Tibial nerve (tissue), 4 donors: ENCODE measurements at places on chromosomes 5 and 9.
A peak's percentile ranks its signal among the peaks of the same experiment; 100 is the strongest.

DNA sequence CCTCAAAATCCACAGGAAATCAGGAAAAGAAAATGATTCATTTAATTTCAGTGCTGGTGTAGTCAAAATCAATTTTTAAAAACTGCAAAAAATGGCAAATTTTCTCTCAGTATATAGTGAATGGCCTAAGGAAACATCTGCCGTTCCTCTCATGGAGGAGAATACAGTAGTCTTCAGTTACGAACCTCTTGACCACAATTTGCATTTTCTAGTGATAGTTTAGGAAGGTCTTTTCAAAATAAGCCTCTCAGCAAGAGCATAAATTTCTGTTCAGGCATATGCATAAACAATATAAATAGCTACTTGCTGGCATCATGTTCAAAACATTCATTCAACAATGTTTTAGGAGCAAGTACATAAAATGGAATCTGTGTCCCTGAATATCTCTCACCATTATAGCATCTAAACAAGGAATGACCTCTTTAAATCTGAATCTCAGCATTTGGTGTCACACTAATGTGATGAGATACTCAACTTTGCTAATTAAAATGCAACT is 33.5 kb downstream of the HAPLN1 start:
- DNase-seq, result no peak

- DNase-seq, result no peak
These were observed 1086.5 kb downstream of the NR2F1-AS1 start for GRCh38 chr5:92494508-92494907.

DNA sequence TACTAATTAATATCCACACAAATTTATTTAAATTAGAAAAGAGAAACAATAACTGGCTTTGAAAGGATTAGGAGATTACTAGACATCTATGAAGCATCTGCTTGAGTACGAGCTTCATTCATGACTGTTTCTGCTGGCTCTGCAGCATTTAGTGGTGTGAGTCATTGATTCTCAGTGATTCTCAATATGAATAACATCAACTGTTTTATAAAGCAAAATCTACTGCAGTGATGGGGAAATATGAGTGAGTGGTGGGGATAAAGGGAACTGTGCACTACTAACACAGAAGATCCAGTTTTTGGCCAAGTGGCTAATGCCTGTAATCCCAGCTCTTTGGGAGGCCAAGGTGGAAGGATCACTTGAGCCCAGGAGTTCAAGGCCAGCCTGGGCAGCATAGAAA is 8.4 kb downstream of the FNBP1 start:
- no peak for DNase-seq

GRCh38 chr5:109944461-109944860 is 254.7 kb downstream of the MAN2A1 start:
- DNase-seq, result no peak

- DNase-seq, result peak; percentile 41
These were observed 57.6 kb downstream of the ANKRD55 start for GRCh38 chr5:56175488-56175887.

DNA sequence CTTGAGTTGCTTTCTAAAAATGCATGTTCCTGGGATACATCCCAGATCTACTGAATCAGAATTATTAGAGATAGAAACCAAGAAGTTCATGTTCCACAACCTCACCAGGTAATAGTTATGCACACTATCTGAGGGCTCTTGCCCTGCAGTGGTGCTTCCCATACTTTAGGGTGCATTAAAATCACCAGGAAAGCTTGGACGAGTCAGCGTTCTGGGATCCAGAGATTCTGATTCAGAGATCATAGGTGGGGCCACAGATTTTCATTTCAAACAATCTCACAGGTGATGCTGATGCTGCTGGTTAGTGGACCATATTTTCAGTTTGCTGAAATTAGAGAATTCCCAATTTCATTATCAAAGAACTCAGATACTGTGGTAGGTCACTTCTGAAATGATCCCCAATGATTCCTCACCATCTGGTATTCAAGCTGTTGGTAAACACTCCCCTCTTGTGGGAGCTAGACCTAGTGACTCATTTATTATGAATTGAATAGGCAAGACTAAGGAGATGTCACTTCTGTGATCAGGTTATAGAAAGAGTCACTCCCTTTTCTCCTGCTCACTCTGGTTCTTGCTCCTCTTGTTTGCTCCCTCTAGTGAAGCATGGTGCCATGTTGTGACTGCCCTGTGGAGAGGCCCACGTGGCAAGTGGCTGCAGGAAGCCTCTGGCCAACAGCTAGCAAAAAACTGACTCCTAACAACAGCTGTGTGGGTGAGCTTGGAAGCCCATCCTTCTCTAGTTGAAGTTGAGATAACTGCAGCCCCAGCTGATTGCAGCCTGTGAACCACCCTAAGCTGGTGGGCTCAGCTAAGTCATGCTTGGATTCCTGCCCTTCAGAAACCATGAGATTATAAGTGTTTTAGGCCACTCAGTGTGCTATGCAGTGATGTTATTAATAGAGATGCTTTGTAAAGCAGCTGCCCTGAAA is 59.8 kb downstream of the SH3TC2 start:
- DNase-seq, result no peak

DNA sequence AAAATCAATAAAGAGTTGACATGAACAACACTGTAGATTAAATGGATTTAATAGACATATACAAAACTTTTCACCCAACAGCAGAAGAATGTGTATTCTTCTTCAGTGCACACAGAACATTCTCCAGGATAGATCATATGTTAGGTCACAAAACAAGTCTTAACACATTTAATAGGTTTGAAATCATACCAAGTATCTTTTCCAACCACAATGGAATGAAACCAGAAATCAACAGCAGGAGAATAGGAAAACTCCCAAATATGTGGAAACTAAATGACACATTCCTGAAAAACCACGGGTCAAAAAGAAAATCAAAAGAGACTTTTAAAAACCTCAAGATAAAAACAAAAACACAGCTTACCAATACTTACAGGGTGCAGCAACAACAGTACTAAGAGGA is 790.1 kb upstream of the ZNF608 start:
- DNase-seq, result no peak

- no peak for DNase-seq
These were observed 185.4 kb downstream of the CRB2 start for GRCh38 chr9:123541411-123541810.

GRCh38 chr9:70479880-70480291 is 65.4 kb upstream of the KLF9 start:
- DNase-seq, result no peak

DNA sequence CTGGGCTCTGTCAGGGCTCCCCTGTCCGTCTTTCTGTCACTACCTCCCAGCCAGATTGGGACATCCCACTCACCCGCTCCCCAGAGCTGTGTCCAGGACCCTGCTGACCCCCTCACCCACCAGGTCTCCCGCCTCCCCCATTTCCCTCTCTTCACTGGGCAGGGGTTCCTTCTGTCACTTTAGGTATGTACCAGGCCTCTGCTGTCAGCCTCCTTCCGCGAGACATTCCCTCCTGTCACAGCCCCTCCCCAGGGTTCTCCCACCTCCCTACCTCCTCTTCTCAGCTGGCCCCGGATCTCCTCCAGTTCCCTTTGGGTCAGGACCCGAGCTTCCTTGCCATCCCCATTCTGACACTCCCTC is 488 bp downstream of the POLR1E start:
- DNase-seq, result no peak

- no peak for DNase-seq
These were observed 25.9 kb upstream of the CACNA1B start for GRCh38 chr9:137851516-137852267.

GRCh38 chr9:135813671-135814290 is 93.6 kb downstream of the CAMSAP1 start:
- no peak for DNase-seq

DNA sequence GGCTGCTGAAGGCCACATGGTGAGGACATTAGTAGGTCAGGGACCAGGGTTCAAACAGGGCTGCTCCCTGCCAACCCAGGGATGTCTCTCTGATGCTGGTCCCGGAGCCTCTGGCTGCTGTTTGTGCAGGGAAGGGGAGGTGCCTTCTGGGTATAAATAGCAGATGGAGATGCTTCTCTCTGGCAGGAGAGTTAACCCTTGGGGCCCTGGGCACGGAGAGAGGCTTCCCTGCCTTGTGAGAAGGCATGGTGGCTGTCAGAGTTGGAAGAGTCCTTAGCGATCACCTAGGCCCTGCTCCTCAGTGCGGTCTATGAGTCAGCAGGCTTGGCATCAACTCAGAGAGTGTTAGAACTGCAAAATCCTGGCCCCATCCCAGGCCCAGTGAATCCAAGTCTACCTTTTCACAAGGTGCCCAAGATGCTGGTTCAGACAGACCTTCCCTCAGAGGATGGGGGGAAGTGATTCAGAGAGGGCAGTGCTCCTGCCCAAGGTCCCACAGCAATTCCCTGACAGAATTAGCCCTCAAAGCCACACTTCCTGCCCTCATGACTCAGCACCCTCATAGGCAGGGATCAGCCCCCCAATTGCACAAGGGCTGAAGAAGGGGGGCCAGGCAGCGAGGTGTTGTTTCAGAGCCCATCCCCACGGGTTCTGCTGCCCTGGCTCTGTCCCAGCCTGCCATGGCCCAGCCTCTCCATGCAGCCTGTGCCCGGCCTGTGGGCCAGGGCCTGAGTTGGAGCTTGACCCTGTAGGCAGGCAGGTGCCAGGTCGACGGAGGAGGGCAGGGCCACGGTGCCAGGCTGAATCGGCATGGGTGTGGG is 25.6 kb downstream of the CAMK2A start:
- peak; percentile 12 for DNase-seq

- DNase-seq, result no peak
These were observed 61.1 kb upstream of the IL6ST start for GRCh38 chr5:56055859-56056258.

DNA sequence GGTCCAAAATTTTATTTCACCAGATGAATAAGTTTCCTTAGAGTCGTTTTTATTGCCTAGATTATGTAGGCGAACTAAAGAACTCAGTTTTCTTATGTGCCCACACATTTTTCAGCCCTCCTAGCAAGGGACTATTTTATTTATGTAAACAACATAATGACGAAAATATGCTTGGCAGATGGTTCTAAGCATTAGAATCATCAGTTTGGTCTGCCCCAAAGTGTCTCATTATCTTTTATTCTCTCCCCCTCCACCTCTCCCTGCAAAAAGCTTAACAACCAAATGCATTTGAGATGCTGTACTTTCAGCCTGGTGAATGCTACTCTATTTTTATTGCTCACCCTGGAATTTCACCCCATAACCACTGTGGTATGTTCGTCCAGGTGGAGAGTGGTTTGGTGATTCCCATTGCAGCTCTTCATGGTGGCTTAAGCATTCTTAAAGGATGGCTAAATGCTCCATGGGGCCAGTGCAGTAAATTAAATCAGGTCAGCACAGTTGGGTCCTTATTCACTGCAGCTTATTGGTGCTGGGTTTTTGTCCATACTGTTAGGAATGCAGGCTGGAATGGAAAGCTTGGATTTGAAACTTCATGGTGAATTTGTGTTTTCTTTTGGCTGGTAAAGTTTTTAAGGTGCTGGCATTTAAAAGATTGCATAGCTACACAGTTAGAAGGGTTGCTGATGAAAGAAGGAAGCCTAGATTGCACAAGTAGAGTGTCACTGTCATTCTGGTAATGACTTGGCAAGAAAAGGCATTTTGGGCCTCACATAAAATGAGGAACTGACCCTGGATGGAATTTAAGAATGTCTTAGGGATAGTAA is 39.2 kb downstream of the TLE4 start:
- no peak for DNase-seq

DNA sequence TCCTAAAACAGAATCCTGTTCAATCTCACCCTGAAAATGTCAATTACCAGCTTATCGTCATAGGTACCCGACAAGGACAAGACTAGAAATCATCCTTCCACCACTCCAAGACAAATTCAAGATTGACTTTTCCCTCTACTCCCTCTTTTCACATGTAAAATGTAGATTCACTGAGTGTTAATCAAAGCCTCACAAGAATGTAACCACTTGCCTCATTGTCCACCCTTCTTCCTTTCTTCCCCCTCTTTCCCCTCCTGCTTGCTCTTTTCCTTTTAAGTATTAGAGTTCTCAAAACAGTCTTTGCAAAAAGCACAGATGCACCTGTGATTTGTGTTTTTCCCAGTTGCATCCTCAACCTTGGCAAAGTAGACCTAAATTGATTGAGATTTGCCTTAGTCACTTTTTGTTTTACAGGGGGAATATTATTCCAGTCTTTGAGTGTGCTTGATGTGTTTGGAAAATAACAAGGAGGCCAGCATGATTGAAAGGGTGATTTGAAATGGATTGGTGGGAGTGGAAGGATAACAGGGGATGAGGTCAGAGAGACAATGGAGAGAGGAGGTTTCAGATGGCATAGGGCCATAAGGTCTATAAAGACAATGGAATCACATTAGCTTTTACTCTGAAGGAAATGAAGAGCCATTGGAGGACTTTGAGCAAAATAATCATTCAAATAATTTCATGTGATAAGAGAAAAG is 231.3 kb upstream of the TYRP1 start:
- DNase-seq, result no peak

DNA sequence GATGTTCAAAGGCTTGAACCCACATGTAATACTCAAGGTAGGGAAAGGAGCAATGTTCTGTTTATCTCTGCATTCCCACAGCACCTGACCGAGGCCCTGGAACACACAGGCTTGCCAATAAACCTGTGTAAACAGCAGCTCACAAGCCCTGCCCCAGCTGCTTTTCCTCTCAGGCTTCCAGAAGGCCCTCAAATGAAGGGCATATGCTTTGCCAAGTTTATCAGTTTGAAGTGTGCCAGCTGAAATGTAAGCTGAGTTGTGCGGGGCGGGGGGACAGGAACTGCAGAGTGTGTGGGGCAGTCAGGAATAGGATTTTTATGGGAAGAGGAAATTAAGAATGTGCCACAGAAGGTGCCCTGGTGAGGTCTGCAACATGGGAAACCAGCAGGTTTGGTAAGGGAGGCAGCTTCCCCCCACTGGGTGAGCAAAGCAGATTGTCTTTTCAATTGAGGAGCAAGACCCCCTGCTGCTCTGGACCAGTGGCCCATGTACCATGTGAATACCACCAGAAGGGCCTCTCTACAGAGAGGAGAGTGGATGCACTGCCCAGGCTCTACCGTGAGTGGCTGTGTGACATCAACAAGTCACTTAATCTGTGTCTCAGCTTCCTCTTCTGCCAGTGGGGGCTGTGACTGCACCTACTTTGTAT is 194.8 kb downstream of the SPOCK1 start:
- no peak for DNase-seq

GRCh38 chr9:134986957-134987356 is 69.2 kb upstream of the FCN1 start:
- no peak for DNase-seq

DNA sequence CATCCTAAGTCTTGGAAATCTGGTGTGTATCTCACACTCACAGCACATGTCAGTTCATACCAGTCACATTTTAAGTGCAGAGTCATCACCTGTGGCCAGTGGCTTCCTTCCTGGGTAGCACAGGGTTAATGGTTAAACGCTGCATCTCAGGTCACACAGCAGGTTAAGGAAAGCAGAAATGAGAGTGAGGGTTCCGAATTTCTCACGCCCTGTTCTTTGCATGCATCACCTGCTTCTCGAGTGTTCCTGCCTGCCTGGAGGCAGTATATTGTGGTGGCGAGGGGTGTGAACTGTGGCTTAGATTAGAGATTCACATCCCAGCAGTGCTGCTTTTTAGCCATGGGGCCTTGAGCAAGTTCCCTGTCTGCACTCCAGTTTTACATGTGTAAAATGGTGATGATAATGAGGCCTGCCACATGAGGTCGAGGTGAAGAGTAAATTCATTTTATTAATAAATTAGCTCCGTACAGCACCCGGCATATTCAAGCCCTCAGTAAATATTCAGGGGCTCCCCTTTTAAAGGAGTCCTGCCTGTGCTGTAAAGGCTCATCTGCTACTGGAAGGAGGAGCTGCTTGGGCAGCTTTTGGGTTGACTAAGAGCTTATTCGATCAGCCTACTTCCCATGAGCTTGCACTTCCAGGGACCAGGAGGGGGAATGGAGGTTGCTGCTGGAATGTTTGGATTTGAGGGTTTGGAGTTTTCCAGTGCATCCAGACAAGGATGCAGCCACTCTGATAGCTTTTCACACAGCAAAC is 61.1 kb upstream of the SAP30L start:
- DNase-seq, result no peak
